ENCODE measurements at places on chromosomes 16 and 17.

DNA sequence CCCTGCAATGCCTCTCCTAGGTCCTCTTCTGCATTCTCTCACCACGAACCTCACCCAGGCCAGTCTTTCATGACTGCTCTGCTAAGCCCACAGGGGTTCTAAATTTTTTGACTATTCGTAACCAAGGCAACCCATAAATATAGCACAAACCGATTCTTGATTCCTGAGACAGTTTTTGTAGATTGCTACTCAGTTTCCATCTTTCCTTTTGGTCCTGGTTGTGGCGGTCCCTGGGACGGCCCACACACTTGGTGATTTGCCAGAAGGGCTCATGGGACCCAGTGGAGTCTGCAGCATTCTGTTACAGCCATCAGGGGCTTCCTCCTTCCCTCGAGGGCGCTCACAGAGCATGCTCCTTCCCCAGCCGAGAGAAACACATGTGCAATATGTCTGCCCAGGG, 23.4 kb upstream of the MGAT5B start:
- no peak for DNase-seq

DNA sequence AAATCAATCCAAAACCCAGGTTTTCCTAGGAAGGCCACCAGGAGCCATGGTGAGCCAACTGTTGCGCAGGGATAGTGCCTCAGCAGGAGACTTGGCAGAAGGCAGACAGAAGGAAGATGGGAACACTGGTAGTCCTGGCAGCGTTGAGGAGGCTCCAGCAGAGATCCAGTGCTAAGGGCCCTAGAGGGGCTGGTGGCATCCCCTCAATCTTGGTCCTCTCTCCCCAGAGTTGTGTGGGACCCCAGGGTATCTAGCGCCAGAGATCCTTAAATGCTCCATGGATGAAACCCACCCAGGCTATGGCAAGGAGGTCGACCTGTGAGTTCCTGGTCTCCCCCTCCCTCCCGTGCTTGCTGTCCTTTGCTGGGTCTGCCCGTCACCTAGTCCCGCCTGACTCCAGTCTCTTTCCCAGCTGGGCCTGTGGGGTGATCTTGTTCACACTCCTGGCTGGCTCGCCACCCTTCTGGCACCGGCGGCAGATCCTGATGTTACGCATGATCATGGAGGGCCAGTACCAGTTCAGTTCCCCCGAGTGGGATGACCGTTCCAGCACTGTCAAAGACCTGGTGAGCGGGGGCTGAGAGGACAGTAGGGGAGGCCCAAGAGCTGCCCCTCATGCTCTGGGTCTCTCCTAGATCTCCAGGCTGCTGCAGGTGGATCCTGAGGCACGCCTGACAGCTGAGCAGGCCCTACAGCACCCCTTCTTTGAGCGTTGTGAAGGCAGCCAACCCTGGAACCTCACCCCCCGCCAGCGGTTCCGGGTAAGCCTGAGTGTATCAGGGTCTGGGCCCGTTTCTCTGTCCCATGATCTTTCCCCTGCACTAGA, 5.7 kb downstream of the CFAP119 start:
- DNase-seq, result no peak

DNA sequence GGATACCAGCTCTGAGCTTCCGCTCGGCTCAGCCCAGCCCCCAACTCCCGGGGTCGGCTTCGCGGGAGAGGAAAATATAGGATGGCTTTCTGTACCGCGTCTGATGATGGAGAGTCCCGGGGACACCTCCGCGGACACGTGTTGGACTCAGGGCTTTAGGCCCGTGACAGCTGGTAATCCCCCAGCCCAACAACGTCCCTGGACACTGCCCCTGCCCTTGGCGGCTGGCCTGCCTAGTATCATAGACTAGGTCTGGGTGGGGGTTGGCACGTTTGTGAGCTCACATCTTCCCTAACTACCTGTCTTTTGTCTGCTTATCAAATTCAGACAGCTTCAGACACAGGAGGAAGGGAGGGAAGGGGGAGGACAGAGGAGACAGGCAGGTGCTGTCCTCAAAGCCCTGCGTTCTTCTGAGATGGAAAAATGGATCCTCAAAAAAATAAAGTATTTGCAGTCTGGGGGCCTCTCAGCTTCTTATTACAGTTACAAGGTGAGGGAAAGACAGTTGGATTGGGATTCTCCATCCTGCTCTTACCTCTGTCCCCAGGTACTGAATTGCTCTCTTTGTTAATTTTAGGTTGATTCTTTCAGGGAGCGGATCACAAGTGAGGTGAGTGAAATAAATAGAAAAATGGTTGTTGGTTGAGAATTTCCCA, 698 bp downstream of the PSME3 start:
- DNase-seq, result no peak

- DNase-seq, result no peak
Measured at GRCh38 chr17:81039096-81039495, 4.1 kb downstream of the BAIAP2 start.

- no peak for DNase-seq
Measured at GRCh38 chr16:31201582-31202413, 762 bp downstream of the PYCARD start.

All from NCI-H1930 (cell line).